Central memory CD4-positive, alpha-beta T cell (primary cell): ENCODE measurements at places on chromosomes 3 and 15.

DNA sequence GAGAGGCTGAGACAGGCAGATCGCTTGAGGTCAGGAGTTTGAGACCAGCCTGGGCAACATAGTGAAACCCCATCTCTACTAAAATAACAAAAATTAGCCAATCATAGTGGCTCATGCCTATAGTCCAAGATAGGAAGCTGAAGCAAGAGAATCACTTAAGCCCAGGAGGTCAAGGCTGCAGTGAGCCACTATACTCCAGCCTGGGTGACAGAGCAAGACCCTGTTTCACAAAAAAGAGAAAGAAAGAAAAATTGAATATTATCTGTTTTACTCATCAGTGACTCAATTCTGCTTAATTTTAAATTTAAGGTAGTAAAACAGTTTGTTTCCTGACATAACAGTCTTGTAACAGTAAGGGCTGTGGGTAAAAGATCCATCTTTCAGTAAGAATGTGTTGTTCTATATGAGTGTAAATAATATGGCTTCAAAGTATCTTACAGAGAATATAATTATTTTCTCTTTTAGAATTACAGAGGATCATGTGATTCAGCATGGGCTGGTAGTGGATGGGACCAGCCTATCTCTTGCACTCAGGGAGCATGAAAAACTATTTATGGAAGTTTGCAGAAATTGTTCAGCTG lies 85.8 kb downstream of the ATP11B start:
- DNase-seq, result no peak

DNA sequence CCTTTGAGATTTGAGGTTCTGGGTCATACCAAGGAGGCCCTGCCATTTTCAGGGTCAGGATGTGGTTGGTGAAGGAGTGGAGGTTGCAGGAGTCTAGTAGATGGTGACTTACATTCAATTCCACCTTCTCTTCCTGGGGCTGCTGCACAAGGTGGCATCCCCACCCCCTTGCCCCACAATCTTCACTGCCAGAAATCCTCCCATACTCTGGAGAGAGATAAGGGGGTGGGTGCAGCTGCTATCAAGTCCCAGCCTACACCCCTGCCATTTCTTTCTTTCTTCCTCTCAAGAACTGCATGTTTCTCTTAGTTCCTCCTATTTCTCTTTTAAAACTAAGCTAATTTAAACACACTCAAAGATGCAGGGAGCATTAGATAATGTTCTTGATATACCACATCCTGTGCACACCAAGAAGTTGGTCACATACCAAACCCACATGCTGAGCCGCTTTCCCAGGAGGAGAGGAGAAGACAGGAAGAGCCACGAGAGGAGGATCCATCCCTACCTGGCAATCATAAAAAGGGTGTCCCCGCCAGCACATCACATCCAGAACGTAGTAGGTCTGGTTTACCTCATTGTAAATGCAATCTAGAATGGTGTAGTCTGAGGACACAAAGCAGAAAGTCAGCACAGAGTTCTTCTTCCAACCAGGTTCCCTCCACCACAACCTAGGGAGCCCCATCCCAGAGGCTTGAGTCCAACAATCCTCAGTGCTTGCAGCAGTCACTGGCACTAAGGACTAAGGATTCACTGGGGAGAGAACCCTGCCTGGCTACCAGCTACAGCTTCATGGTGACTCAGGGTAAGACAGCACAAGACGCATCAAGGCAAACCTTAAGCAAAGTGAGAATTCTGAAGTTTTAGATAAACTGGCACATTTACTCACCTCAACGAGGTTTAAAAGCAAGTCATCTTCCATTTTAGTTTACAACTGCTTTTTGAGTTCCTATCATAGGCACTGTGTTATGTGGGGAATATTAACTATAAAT lies 18.5 kb downstream of the SNUPN start:
- peak; percentile 50 for DNase-seq

DNA sequence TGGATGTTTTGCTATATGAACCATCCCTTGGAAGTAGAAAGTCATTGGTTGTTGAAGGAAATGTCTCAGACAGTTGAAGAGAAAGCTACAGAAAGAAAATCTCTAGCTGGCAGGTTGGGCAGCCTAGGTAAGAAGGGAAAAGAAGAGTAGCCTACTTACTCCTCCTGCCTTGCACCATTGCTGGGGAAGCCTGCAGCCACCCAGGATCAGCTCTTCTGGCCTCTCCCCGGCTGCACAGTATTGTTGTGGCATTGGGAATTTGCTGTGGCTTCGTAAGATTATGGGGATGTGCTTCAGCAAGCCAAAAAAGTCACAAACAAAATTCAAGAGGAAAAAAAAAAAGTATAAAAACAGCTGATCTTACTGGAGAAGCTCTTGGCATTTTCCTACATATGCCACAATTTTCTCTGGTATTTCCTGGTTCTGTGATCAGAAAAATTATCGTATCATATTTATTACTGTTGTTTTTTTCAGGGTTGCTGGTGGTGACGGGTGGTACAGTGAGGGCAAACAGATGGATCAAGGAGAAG lies 154.2 kb downstream of the TIGIT start:
- DNase-seq, result no peak

GRCh38 chr3:123757281-123757940 lies 126.7 kb downstream of the MYLK start:
- no peak for DNase-seq

GRCh38 chr3:151501171-151501922 lies 40.5 kb upstream of the IGSF10 start:
- DNase-seq, result no peak

GRCh38 chr3:188807006-188807405 lies 364.8 kb upstream of the TPRG1 start:
- DNase-seq, result no peak

DNA sequence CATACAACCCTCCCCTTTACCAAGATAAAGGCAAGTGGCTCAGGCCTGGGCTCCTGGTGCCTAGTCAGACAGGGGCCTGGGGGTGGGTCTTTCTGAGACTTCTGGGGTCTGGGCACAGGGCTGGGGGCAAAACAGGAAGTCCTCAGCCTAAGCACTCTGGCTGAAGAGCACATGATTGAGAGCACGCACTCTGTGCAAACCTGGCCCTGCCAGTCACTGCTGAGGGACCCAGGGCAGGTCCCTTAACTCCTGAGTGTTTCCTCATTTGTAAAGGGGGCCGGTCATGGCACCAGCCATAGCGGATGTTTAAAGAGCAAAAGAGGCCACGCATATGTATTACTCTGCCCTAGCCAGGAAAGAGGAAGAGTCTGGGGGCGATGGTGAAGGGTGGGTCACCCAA lies 16.0 kb downstream of the TKT start:
- DNase-seq, result no peak

GRCh38 chr15:91873138-91873536 lies 19.6 kb downstream of the SLCO3A1 start:
- no peak for DNase-seq

- DNase-seq, result no peak
These were observed 2.1 kb upstream of the RHO start for GRCh38 chr3:129526121-129526900.

- no peak for DNase-seq
These were observed 56.0 kb downstream of the KAT2B start for GRCh38 chr3:20096135-20096685.

- DNase-seq, result no peak
These were observed 242.6 kb upstream of the AGTR1 start for GRCh38 chr3:148455098-148455497.

DNA sequence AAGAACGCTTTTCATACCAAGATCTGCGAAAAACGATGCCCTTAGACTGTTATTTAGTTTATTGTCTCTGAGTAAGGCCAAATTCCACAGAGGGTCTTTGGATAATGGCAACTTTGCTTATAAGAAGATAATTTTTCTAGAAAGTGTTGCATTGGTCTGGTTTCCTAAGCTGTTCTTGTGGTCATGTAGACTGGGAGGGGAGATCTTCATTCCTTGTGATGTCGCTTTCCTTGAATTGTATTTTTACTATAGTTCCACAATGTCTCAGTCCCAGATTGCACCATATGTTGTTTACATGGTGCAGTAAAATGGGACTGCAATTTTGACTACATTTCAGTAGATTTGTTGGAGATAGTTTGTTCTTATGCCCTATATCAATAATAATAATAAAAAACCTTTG lies 28.8 kb upstream of the ST3GAL6 start:
- DNase-seq, result no peak

- no peak for DNase-seq
These were observed 24.3 kb upstream of the GPR171 start for GRCh38 chr3:151227266-151227806.

GRCh38 chr3:121870717-121871116 lies 23.5 kb upstream of the SLC15A2 start:
- DNase-seq, result no peak

- no peak for DNase-seq
These were observed 3.0 kb downstream of the ZBTB11 start for GRCh38 chr3:101673953-101674352.

GRCh38 chr3:44442596-44443309 lies 34.7 kb downstream of the ZNF445 start:
- no peak for DNase-seq

- DNase-seq, result no peak
These were observed 145.5 kb downstream of the WNT5A start for GRCh38 chr3:55341502-55342031.

DNA sequence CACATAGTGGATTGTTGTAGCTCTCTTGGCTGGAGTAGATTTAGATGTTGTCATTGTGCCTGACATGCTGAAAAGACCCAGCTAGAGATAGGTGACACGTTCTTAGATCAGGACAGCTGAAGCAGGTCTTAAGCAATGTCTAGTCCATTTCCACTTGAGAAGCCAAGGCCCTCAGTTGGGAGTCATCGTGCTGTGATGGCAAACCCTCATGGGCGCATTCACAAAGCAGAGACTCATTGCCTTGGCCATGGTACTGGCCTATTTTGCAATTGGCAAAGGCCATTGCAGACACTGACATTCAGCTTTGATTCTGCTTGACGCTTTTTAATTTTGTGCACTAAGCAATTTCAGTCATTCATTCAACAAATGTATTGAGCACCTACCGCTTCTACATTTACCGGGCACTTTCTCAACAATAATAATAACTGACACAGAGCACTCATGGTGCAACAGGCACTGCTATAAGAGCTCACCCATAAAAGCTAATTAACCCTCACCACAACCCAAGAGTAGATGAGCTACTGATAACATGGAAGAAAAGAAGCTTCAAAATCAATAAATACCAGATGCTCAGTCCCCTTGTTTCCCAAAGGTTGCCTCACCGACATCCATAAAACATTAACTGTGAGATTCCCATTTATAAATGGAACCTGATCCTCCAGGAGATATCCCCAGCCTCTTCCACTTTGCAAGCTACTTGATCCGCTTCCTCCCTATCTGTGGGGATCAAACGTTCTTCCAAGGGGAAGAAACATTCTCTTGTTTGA lies 200.1 kb downstream of the TLE3 start:
- no peak for DNase-seq

- no peak for DNase-seq
These were observed 123.6 kb upstream of the BHLHE40 start for GRCh38 chr3:4855676-4856075.

DNA sequence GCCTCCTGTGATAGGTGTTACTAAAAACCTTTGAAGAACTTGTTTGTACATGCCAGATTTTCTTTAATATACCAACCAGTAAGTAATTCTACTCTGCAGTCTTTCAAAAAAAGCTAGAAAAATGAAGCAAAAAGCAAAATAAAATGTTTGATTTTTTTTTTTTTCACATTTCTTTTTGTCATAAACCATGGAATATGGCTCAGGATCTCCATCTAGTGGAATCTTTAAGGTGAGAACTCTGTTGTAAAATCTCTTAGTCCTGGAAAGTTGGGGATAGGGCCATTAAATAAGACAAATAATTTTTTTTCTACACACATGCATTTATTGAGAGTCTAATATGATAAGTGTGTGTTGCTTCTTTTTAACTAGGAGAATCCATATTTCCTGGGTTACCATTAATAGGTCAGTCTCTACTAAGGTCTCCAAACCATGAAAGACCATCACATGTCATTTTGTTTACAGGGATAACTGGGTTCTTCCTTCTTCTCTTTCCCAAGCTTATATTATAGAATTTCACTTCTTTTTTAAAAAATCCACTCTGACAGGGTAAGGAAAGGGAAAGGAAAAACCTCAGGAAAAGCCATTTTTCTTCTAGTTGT lies 84.6 kb downstream of the SLC9A9 start:
- no peak for DNase-seq
